ENCODE measurements at places on chromosomes 12 and 14.
A peak's percentile ranks its signal among the peaks of the same experiment; 100 is the strongest.

DNA sequence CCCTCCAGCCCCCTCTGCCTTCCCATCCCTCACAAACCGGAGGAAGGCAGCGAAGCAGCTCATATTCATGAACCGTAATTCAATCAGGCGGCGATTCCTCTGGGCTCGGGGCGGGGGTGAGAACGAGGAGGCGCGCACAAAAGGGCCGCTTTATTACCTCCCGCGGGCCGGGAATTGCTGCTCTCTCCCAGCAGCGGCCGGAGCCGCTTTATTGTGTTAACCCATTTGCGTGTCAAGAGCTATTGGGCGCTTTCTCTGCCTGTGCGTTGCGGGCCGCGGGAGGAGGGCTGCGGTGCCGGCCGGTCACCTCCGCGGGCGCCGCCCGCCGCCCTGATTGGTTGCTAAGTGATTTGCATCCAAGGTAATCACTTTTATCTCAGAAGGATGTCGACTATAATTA is 4.8 kb downstream of the FAM222A start:
- DNase-seq, result no peak

GRCh38 chr12:52202361-52203078 is 10.7 kb upstream of the KRT80 start:
- no peak for DNase-seq

DNA sequence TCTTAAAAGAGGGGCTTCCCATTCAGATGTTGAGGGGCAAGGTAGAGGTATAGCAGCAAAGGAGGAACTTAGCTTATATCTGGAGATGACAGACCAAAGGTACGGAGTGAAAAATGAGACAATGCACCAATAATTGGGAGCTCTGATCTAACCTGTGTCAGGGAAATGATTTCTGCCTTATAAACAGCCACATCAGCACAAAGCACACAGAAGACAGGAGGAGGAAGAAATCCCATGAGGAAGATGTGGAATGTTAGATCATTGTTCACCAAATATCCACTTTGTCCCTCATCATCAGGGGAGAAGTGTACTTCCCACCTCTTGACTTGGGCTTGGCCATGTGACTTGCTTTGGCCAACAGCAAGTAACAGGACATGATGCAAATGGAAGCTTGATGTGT is 93.7 kb upstream of the WSCD2 start:
- DNase-seq, result no peak

DNA sequence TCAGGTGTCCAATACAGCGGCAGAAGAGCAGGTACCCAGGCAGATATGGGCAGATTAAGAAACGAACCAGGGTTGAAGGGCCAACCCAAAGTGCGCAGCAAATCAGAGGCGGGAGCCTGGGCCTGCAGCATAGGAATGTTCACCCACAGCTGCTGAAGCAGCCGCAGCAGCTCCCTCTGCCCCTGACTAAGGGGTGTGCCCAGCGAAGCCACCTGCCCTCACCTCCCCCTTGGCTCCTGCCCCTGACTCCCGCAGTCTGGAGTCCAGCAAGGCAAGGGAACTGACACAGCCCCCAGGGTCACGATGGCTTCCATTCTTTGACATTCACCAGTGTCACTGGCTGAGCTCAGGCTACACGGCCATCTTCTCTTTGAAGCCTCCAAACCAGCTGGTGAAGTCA is 27.3 kb upstream of the ZFP36L1 start:
- DNase-seq, result no peak

DNA sequence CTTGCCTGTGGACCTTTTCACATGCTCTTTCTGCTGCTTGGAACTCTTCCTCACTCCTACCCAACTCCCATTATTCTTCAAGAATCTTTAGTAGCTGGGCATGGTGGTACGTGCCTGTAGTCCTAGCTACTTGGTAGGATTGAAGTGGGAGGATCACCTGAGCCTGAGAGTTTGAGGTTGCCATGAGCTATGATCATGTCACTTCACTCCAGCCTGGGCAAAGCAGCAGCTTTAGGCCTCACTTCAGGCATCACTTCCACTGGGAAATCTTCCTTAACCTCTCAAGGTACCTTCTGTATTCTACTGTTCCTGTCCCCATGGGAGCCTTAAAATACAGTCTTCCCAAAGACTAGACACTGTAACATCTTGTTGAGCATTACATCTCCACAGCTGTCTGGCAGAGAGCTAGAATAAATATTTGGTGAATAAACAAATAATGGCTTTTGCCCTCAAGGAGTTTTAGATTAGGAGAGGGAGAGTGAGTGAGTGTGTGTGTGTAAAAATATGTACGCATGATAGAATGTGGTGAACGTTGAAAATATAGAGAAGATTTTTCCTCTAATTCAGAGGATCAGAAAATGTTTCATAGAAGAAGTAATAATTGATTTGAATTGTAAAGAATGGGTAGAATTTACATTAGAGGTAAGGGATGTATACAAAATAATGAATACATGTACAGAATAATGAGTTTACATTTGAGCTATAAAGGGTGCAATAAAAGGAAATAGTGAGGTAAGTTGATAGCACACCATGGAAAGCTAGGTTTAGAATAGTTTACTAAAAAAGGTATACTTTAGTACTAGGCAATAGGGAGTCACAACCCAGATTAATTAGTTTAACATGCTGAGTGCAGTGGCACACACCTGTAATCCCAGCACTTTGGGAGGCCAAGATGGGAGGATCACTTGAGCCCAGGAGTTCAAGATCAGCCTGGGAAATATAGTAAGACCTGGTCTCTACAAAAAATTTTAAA is 29.2 kb upstream of the BMAL2 start:
- no peak for DNase-seq

GRCh38 chr14:31489691-31490090 is 1.9 kb upstream of the GPR33 start:
- DNase-seq, result no peak

GRCh38 chr12:108833355-108833733 is 24.0 kb downstream of the SSH1 start:
- DNase-seq, result no peak

- no peak for DNase-seq
These were observed 155.0 kb downstream of the CRADD start for GRCh38 chr12:93832131-93832530.

DNA sequence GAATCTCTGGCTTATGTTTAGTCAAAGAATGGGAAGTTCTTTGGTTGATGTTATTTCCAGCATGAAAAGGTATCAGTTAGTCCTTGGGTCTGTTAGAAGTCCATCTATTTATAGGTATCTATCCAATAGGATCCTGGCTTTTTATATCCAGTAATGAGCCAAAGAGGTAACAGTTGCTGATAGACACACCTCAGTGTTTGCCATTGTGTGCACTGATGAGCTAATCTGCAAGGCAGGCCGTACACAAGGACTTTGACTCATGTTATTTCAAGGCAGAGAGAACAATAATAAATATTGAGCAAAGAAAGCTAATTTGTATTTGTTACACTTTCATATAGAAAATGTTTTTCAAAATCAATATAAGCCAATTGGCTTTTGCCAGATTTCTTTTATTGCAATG is 56.4 kb downstream of the GLT1D1 start:
- no peak for DNase-seq

DNA sequence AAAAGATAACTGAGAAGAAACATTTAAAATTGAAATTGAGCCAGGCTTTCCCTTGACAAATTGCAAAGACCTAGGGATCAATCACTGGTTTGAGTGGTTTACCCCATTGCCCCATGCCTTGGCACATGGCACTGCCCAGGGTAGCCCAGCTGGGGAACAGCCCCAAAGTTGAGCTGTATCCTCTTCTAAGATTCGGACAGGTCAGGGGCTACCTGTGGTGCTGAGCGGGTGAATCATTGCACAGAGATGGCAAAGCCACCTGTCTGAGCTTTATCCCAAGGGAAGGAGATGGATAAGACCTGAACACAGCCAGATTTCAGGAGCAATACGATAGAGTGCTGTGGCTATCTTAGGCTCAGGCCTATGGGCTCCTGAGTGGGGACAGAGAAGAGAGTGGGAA is 7.0 kb downstream of the IFI27L2 start:
- peak; percentile 3 for DNase-seq

GRCh38 chr12:19894050-19894449 is 454.8 kb downstream of the AEBP2 start:
- DNase-seq, result no peak

GRCh38 chr14:28340816-28341215 is 425.8 kb upstream of the FOXG1 start:
- DNase-seq, result no peak

DNA sequence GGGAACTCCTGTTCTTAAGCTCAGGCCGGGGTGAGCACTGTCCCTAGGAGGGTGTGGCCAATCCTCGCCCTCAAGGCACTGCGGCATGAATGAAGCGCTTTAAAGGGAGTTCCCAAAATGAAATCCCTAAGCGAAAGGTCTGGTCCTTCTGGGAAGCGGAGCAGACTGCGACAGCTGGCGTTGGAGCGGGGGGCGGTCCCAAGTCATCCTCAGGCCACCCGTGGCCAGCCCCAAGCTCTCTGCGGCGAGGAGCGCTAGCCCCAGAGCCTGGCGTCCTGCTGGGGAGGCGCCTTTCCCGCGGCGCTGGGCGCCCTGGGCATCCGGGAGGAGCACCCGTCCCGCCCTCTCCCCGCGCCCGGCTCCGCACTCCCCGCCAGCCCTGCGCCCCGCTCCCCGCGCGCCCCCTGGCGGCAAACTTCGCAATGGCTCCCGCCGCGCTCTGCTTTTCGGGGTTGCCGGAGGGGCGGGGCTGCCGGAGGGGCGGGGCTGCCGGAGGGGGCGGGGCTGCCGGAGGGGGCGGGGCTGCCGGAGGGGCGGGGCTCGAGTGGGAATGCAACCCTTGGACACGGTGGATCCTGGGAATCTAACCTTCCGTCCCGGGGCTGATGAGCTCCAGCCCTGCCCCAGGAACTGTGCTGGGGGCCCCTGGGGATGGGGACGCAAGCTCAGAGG is 25.4 kb downstream of the ZBTB42 start:
- peak; percentile 89 for DNase-seq

DNA sequence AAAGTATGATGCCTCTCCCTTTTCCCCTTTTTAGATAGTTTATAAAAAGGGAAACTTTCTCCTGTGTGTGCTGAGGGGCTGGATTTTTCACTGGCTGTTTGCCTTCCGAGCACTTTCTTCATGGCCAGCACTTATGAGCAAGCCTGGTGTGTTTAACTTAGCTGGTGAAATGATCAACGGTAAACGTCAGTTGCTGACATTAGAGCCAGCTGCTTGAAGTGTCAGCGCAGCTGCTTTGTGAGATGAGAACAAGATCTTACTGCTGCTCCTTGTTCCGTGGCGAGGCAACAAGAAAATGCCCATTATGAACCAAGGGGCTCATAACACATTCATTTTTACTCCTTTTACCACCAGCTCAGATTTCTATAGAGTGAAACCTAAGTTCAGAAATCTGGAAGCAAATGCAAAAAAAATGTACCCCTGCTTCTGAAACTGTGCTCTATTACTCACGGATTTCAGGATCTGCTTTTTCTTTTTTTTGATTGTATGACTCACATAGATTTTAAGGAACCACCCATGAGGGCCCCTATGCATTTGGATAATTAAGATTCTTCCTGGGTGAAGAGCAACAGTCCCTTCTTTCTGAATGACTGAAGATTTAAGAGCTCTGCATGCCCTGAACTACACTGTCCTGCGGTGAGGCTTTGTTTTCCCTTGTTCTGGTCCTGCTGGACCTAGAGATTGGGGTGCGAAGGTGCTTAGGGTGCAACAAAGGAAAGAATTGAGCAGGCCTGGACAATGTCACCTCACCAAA is 74.3 kb upstream of the CPM start:
- no peak for DNase-seq

- DNase-seq, result peak; percentile 70
These were observed 39.8 kb downstream of the GRIN2B start for GRCh38 chr12:13941258-13942249.

DNA sequence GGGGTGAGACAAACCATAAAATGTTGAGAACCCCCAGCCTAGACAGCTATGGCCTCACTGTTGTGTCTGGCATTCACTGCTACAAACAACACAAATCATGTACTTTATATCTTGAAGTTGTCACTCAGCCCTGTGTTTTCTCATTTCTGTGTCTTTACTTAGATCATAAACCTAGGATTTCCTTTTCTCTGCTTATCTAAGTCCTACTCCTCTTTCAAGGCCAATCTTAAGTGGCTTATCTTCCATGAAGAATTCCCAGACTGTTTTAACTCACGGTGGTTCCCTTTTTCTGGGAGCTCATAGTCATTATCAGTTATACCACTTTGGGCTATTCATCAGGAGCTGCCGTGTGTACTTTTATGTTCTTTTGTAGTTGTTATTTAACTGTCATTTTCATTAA is 42.1 kb downstream of the FLRT2 start:
- no peak for DNase-seq

- no peak for DNase-seq
These were observed 126.1 kb downstream of the SLC38A6 start for GRCh38 chr14:61106959-61107641.

DNA sequence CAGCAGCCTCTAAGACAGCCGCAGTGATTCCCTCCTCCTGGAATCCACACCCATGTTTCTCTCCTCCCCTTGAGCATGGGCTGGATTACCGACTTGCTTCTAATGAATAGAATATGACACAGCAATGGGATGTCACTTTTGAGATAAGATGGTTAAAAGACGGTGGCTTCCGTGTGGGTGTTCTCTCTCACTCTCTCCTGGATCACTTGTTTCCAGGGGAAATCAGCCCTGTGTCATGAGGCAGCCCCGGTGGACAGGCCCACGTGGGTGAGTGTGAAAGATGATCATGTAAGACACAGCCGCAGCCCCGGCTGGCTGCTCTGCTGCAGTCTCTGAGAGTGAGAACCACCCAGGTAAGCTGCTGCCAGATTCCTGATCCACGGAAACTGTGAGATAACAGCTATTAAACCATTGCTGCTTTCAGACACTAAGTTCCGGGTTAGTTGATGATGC is 10.7 kb downstream of the MOAP1 start:
- DNase-seq, result peak; percentile 39

- no peak for DNase-seq
These were observed 84.7 kb upstream of the PAWR start for GRCh38 chr12:79775355-79776027.

- peak; percentile 78 for DNase-seq
These were observed 203.2 kb downstream of the ZFP36L1 start for GRCh38 chr14:68589447-68590200.

- no peak for DNase-seq
These were observed 493.1 kb downstream of the NOVA1 start for GRCh38 chr14:26104717-26105116.

DNA sequence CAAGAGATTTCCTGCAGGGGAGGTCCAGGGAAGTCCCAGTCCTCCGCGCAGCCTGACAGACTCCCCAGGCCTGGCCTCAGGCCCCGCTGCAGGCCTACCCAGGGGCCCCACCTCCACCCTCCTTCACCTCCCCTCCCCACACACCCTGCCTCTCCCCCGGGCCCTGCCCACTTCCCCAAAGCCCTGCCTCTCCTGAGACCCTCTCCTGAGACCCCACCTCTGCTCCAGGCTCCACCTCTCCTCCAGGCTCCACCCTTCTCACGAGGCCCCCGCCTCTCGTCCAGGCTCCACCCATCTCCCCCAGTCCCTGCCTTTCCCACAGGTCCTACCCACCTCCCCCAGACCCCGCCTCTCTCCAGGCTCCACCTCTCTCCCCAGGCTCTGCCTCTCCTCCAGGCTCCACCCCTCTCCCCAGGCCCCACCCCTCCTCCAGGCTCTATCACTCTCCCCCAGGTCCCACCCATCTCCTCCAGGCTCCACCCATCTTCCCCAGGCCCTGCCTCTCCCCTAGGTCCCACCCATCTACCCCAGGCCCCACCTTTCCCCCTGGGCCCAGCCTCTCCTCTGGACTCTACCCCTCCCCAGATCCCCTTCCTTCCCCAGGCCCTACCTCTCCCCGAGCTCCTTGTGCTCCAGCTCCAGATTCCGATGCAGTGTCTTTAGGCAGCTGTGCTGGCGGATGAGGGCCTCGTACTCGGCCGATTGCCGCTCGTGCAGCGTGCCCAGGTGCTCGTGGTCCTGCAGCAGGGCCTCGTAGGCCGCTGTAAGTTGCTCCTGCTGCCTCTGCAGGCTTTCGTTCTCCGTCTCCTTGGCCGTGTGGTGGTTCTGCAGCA is 58.8 kb upstream of the GPR68 start:
- DNase-seq, result peak; percentile 95

All from WERI-Rb-1 (cell line).